ENCODE measurements at places on chromosomes 16 and 17.
A peak's percentile ranks its signal among the peaks of the same experiment; 100 is the strongest.

DNA sequence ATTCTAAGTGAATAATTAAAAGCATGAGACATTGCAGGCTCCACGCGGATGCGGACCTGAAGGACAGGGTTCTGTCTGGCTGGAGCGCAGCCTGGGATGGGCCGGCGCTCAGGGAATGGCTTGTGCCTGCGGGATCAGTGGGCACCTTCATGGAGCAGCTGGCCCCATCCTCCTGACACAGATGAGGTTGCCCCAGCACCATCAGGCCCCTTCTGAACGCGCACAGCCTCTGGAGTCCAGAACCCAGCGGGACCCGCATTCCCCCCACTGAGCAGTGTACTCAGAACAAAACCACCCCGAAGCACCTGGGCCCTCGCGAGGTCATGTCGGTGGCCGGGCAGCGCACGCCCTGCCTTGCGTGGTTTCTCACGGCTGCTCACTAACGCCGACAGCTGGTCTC, 70.5 kb upstream of the CHMP6 start:
- DNase-seq = no peak

GRCh38 chr17:12492450-12492849, 173.2 kb upstream of the MYOCD start:
- DNase-seq = no peak

DNA sequence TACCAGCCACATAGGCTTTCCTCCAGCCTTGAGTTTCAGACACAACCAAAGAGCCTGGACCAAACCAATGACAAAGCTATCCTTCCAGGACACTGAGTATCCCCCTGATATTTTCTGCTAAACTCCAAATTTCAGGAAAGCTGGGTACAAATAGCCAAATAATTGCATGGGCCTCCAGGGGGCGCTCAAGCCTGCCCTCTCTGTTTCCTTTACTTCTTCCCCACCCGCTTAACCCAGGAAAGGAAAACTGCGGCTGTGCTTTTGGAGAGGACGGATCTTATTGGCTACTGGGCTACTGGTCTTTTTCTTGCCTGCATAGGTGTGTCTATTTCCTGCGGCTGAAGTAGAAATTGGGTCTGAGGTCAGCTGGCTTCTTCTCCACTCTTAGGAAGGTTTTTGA, 30.1 kb downstream of the GNGT2 start:
- peak; percentile 6 for DNase-seq

DNA sequence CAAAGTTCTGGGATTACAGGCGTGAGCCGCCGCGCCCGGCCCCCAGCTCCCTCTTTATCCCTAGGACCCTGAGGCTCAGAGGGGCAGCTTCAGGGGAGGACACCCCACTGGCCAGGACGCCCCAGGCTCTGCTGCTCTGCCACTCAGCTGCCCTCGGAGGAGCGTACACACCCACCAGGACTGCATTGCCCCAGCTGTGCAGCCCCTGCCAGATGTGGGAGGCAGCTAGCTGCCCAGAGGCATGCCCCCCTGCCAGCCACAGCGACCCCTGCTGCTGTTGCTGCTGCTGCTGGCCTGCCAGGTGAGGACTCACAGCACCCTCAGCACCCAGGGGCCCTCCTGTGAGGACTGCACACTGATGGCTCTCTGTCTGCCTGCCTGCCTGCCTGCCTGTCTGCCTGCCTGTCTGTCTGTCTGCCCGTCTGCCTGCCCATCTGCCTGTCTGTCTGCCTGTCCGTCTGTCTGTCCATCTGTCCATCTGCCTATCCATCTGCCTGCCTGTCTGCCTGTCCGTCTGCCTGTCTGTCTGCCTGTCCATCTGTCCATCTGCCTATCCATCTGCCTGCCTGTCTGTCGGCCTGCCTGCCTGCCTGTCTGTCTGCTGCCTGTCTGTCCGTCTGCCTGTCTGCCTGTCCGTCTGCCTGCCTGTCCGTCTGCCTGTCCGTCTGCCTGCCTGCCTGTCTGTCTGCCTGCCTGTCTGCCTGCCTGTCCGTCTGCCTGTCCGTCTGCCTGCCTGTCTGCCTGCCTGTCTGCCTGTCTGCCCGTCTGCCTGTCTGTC, 5.0 kb downstream of the GCGR start:
- no peak for DNase-seq

- no peak for DNase-seq
Observed at GRCh38 chr17:81651692-81652091, 4.7 kb downstream of the PDE6G start.

DNA sequence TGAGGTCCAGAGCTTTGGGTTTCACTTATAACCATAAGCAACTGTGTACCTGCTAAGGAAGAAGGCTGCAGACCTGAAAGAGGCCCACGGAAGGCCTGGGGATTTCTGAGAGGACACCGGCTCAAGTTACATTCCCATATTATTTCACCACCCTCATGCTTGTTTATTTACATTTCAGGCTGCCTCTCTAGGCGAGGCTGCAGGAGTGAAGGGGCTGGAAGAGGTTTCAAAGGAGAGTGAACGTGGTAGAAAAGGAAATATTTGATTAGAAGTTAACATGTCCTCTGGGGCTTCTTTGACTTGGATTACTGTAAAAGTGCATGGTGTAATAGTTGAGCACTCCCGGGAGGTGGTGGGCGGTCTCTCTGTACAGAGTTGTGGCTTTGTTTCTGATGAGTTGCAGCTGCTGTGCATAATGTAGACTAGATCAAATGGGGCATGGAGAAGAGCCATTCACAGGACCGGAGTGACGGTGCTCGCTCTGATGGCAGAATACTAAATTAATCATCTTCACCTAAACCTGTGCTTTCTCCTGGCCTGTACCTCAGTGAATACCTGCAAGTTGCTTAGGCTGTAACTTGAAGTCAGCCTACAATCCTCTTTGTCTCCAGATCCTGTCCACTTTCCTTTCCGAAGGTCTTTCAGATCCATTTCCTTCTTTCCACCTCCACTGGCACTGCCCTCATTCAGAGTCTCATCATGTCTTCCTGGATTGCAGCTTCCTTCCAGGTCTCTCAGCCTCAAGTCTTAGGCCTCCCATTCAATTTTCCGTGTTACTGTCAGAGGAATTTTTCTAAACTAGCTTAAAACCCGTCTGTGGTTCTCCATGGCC, 1.9 kb upstream of the CPD start:
- DNase-seq = peak; percentile 84

DNA sequence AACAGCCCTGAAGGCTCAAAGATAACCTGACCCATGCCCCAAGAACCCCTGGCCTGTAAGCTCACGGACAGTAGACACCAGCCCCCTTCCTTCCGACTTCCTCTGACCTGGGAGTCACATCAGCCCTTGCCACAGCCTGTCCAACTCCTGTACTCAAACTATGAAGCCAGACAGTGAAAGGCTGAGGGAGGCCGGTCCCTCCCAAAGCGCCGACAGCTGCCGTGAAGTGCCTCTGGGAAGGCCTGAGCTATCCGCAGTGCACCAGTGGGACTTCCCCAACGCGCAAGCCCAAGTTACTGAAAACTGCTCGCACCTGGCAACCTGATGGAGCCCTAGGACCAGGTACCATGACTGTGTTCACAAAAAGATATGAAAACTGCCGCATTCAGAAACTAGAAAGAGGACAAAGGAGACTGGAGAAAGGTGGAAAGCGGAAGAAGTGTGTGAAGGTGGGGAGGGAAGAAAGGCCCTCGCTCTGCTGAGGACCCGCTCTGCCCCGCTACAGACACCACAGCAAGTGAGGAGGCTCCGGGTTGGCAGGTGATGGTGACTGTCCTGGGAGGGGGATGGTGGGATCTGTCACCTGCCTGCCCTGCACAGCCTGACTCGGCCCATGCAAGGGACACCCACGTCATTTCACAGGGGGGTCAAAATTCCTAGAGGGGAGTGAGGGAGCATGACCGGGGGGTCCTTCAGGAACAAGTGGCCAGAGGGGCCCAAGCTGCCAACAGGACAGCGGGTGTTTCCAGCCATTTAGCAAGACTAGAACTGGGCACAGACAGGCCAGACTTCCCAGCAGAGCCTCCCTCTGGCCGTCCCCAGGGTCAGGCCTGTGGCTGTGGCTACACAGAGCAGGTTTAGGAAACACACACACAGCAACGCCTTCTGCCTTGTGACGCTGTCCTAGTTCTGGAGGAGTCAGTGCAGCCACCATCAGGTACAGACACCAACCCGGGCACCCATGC, 13.1 kb upstream of the TRAP1 start:
- DNase-seq = no peak

GRCh38 chr17:59840329-59841090, 52.2 kb downstream of the TUBD1 start:
- no peak for DNase-seq

- DNase-seq = no peak
Observed at GRCh38 chr16:66692341-66692740, 4.2 kb downstream of the CMTM4 start.

GRCh38 chr16:22372882-22373661, 1.3 kb downstream of the CDR2 start:
- DNase-seq = no peak

GRCh38 chr17:6567528-6568183, 11.3 kb upstream of the PITPNM3 start:
- DNase-seq = no peak
